ENCODE measurements at places on chromosomes 1 and 21.

DNA sequence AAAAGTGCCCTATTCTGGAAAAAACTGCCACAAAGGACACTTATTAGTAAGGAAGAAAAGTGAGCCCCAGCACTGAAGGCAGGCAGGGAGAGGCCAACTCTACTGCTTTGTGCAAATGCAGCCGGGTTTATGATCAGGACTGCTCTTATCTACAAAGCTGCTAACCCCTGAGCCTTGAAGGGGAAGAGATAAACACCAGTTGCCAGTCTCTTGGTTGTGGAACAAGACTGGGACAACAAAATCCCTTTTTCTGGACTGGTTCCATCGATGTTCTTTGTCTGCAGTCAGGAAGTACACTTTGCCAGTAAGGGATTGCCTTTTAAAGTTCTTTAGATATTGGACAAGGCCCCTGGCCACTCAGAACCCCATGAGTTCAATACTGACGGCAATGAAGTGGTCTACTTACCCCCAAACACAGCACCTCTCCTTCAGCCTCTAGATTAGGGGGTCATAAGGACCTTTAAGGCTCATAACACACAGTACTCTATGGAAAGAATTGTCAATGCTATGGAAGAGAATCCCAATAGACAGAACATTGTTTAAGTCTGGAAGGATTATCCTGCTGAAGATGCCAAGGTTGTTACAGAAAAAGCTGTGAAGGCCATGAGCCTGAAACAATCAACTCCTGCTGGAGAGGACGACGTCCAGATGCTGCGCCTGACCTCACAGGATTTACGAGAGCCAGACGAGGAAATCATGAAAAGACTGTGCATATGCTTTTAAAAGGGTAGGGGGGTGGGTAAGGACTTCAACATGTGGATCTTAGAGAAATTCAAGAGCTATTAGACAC, 43.6 kb downstream of the GNB1 start:
- no peak for DNase-seq

DNA sequence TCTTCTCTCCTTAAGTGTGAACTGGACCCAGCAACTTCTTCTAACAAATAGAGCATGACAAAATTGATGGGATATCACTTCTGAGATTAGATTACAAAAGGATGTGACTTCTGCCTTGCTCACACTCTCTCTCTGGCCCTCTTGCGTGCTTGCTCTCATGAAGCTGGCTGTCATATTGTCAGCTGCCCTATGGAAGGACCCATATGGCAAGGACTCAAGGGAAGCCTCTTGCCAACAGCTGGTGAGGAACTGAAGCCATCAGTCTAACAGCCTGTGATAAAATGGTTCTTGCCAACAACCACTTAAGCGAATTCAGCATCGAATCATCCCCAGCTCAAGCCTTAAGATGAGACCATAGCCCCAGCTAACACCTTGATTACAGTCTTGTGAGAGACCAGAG, 4.8 kb upstream of the TLR5 start:
- DNase-seq: no peak

DNA sequence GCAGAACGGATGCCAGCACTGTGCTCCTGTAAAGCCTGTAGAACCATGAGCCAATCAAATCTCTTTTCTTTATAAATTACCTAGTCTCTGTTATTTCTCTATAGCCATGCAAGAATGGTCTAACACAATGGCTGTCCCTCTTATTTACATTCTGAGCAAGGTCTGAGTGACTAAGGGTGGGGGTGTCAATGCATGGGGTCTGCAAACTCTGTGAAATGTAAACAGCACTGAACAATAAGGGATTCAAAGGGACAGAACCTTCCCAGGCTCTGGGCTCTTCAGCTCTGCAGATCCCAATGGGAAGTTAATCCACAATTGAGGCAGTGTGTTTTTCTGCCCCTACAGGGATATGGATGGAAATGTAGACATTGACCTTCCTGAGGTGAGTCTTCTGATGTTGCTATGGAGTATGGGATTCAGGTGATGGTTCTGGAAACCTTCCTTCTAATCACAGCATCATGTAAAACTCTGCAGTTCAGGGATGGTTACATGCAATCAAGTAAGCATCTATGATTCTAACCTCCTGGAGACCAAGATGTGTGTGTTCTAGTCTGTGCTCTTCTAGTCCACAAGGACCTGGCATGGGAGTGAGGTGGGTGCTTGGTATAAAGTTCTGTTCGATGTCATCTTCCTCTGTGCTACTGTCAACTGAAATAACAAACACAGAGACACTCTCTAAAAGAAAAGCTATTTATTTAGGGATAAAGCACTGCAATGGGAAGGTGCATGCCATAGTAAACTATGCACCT, 38.6 kb downstream of the CAPN9 start:
- DNase-seq: no peak

DNA sequence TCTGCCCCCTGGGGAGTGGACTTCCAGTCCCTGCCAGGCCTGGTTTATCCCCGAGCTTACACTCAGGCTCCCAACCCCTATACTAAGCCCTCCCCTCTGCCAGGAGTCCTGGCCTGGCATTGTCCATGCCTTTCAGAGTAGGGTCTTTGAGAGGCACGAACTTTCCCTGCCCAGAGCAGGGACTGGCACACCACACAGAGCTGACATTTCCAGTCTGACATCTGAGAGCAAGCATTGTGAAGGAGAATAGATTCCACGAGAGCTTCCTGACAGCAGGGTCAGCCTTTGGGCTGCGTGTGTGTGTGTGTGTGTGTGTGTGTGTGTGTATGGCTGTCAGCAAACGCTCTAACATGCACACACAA, 59.5 kb upstream of the LAPTM5 start:
- DNase-seq: no peak

DNA sequence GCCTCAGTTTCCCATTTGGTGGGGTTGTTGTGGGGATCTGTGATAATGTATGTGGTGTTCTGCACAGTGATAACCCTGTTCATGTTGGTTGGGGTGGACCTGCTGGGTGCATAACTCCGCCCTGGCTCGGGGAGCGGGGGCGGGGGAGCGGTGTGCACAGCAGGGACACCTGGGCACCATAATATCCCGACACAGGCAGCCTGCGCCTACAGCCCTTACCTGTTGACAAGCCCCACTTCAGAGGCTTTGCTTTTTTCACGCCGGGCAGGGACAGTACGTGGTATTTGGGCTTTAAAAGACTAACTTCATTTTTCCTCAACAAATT, 48.0 kb upstream of the ACOT11 start:
- no peak for DNase-seq

DNA sequence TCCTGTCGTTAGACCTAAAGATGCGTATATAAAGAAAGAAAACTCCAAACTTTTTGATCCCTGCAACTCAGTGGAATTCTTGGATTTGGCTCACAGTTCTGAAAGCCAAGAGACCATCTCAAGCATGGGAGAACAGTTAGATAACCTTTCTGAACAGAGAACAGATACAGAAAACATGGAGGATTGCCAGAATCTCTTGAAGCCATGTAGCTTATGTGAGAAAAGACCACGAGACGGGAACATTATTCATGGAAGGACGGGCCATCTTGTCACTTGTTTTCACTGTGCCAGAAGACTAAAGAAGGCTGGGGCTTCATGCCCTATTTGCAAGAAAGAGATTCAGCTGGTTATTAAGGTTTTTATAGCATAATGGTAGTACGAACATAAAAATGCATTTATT, 33.1 kb downstream of the MDM4 start:
- DNase-seq: no peak

DNA sequence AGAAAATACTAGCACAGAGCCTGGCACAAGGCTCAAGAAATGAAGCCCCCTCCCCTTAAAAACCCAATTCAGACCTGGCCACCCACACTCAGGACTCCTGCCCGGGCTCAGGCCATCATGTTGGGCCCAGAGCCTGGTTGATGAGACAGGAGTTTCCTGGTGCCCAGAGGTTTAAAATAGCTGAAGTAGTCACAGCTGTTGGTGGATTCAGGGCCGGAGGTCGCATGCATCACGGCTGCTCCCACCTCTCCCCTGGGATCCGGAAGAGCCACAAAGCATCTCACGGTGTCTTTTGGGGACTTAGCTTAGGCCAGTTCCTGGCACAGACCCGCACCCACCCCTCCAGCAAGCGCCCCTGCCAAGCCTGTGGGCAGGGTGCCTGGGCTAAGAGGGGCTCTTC, 2.6 kb upstream of the PADI2 start:
- DNase-seq: no peak

DNA sequence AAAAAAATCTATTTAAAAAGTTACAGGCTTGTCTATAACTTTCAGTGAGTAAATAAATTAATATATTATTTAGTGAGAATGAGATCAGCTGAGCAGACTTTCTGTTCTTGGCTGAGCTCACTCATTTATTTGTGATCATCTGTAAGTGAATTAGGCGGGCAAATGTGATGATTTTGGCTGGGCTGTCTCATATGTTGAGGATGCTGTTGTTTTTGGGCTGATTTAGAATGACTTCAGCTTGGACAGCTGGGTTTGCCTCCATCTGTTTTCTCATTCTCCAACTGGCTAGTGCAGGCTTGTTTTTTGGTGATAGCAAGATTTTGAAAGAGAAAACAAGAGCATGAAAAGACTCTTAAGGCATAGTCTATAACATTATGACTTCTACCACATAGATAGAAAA, 475.8 kb upstream of the OLFM3 start:
- DNase-seq: no peak

GRCh38 chr1:75092141-75092540, 42.0 kb upstream of the LHX8 start:
- DNase-seq: no peak
